Activated T-cell treated with anti-CD3 and anti-CD28 coated beads, Interleukin-2, amount 50 U/mL, for 24 hours (primary cell): ENCODE measurements at places on chromosomes 6 and 20.

GRCh38 chr20:50261471-50262212 lies 71.0 kb downstream of the CEBPB start:
- no peak for DNase-seq
- H3K27ac ChIP-seq, result no peak overlapping the region
- no peaks in the 10 kb centered on the region for H3K36me3 ChIP-seq
- H3K4me3 ChIP-seq, result no peak overlapping the region
- H3K4me1 ChIP-seq, result peaks cover 5% of the 10 kb centered on the region
- H3K27me3 ChIP-seq, result no peaks in the 10 kb centered on the region

GRCh38 chr6:6438286-6438685 lies 117.8 kb upstream of the F13A1 start:
- H3K27ac ChIP-seq, result no peak overlapping the region
- H3K4me3 ChIP-seq, result no peak overlapping the region
- no peak for DNase-seq
- H3K4me1 ChIP-seq, result no peaks in the 10 kb centered on the region
- no peaks in the 10 kb centered on the region for H3K36me3 ChIP-seq

DNA sequence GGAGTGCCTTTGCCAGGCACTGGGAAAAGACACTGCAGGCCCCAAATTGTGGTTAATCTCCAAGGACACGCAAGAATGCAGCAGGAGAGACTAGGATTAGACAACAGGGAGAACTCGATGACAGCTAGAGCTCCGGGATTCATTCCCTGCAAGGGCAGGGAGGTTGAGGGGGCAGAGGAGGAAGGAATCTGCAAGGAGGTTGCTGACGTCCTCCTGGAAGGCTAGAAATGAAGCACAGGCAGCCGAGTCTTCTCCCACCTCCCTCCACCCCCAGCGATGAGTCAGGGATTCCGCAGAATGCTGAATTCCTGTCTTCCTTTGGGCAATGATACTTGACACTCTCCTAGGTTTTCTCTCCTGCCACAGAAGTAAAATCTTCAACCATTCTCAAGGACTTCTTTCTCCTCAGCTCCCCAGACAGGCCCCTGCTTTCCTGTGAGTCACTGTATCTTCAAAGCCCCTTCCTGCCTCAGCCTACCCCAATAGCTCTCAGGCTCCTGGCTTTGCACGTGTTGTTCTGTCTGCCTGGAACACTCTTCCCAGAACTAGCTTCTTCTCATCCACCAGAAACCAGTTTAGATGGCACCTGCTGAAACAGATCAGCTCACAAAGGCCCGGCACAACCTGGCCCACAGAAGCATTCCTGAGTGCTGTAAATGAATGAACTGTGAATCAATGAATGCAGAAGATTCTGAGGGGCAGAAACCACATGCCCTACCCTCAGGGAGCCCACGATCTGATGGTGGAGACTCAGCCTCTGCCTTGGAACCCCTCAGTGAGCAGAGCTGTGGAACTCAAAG lies 85.6 kb downstream of the MRPL14 start:
- H3K4me3 ChIP-seq, result no peak overlapping the region
- H3K4me1 ChIP-seq, result peaks cover 6% of the 10 kb centered on the region
- peak overlapping the region; percentile 56 for H3K27ac ChIP-seq
- H3K36me3 ChIP-seq, result no peaks in the 10 kb centered on the region
- DNase-seq, result no peak

DNA sequence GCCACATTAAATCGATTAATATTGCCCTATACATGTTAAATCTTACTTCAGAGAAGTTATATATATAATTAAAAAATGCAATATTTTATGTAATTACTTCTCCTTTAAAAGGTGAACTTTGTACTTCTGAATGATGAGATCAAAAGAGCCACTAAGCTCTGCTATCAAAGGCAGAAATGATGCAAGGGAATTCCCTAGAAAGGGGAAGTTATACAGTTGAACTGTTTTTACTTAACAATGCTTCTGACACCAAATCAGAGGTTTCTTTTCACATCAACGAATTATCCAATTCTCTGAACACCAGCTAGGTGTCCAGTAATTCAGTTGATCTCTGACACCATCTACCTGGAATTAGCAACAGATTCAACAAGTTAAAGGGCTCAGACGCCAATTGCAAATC lies 319.9 kb upstream of the TSHZ2 start:
- no peak overlapping the region for H3K27ac ChIP-seq
- DNase-seq, result no peak
- peaks cover 3% of the 10 kb centered on the region for H3K27me3 ChIP-seq

GRCh38 chr6:168703990-168704389 lies 263.0 kb downstream of the SMOC2 start:
- no peak overlapping the region for H3K4me3 ChIP-seq
- H3K27ac ChIP-seq, result no peak overlapping the region
- no peak for DNase-seq
- no peaks in the 10 kb centered on the region for H3K4me1 ChIP-seq
- H3K36me3 ChIP-seq, result no peaks in the 10 kb centered on the region

DNA sequence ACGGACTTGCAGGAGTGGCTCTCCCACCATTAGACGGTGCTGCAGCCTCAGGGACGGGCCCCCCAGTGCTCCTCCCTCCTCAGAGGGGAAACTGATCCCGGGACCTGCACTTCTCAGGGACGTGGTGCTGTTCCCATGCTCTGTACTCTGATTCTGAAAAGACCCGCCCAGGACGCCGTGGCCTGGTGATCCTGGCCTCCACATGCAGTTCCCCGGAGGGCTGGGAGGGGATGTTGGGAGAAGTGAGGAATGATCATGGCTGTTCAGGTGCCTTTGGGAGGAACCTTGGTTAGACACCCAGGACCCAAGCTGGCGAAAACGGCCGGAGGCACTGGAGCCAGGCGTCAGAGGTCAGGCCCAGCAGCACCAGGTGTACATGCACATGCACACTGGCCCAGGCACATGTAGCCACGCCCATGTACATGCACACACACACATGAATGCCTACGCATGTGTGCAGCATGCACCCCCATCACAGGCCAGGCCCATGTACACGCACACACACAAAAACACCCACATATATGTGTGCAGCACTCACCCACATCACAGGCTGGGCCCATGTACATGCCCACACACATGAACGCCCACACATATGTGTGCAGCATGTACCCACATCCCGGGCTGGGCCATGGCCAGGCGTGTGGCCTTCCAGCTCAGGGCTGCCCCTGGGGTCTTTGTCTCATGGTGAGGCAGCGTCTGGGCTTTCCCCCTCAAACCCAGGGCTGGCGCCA lies 52.6 kb upstream of the DACT2 start:
- DNase-seq, result no peak
- H3K36me3 ChIP-seq, result no peaks in the 10 kb centered on the region
- peaks cover 6% of the 10 kb centered on the region for H3K4me1 ChIP-seq
- H3K27me3 ChIP-seq, result no peaks in the 10 kb centered on the region

DNA sequence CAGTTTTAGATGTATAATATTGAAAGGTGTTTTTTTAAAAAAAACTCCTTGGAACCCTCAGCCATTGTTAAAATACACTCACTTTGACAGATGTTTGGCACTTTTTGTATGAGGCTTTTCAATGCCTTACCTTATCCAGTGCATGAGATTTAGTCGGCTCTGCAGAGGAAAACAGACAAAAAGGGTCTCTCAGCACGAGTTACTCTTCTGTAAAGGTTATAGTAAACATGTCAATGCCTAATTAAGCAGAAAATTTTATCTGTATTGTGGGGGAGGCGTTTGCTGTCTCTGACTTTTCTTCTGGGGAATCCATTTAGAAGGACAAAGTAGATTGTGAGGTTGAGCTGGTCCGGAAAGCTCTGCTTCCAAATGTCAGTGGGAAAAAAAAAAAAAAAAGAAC lies 278.3 kb downstream of the TSHZ2 start:
- H3K27me3 ChIP-seq, result peaks cover 5% of the 10 kb centered on the region
- H3K36me3 ChIP-seq, result peaks cover 27% of the 10 kb centered on the region
- H3K27ac ChIP-seq, result no peak overlapping the region
- DNase-seq, result no peak
- peaks cover 10% of the 10 kb centered on the region for H3K4me1 ChIP-seq

DNA sequence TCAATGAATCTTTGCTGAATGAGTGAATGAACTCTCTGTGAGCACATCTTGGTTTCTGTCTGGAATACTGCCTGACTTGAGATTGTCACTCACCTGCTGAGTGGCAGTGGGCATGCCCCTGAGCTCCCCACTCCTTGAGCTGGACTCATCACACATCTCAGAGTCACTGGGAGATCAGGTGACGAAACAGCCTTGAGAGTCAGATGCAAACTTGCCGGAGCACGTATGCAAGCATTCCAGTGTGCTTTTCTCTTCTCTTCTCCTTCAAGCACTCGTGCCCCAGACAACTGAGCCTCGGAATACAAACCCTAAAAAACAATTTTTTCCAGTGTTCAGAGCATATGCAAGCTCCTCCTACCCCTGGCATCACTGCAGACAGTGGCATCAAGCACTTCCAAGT lies 9.4 kb upstream of the BMP7 start:
- peaks cover 23% of the 10 kb centered on the region for H3K27me3 ChIP-seq
- H3K4me1 ChIP-seq, result no peaks in the 10 kb centered on the region
- H3K36me3 ChIP-seq, result no peaks in the 10 kb centered on the region
- H3K4me3 ChIP-seq, result no peak overlapping the region
- DNase-seq, result no peak
- H3K27ac ChIP-seq, result no peak overlapping the region

GRCh38 chr6:147724454-147724853 lies 216.0 kb downstream of the SAMD5 start:
- DNase-seq, result no peak
- H3K27me3 ChIP-seq, result no peaks in the 10 kb centered on the region
- no peaks in the 10 kb centered on the region for H3K36me3 ChIP-seq
- no peak overlapping the region for H3K27ac ChIP-seq

DNA sequence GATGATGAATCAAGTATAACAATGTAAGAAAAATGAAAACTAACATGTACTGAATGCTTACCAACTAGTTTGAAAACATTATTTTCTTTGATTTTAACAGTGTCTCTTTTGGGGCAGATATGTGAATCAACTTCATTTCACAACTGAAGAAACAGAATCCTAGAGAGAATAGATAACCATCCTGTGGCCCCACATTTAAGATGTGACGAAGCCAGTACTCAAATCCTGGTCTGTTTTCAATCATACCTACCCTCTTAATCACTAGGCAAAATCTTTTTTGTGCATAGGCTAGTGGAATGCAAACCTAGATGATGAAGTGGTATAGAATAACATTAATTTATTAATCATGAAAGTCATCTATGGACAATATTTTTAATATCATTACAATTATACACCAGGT lies 371.6 kb upstream of the EPHA7 start:
- DNase-seq, result no peak
- no peaks in the 10 kb centered on the region for H3K36me3 ChIP-seq
- H3K4me1 ChIP-seq, result no peaks in the 10 kb centered on the region
- no peak overlapping the region for H3K27ac ChIP-seq
- no peaks in the 10 kb centered on the region for H3K27me3 ChIP-seq

DNA sequence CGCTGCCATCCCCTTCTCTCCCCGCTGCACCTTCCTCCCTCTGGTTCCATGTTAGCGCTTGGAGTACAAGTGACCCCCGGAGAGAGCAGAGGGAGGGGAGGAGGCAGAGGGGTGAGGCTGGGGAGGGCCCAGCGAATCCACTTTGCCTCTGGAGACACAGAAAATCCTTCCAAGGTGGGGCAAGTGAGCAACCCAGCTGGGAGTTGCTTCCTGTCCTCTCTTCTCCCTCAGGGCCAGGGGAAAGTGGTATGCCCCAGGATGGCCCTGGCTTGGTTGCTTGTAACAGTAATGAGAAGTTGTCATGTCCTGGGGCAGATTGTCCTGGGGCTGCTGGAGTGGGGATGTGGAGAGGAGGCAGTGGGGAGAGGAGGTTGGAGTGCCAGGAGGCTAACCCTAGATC lies 691 bp upstream of the ANGPT4 start:
- H3K4me1 ChIP-seq, result no peaks in the 10 kb centered on the region
- no peak overlapping the region for H3K4me3 ChIP-seq
- H3K36me3 ChIP-seq, result no peaks in the 10 kb centered on the region
- no peak overlapping the region for H3K27ac ChIP-seq
- DNase-seq, result no peak

- H3K4me3 ChIP-seq, result no peak overlapping the region
- no peak for DNase-seq
- peaks cover 6% of the 10 kb centered on the region for H3K4me1 ChIP-seq
- H3K27ac ChIP-seq, result no peak overlapping the region
- H3K36me3 ChIP-seq, result no peaks in the 10 kb centered on the region
Observed at GRCh38 chr20:43529051-43529450, 21.6 kb downstream of the L3MBTL1 start.
